ENCODE measurements at places on chromosomes 2 and 18. TPM values are rescaled to one million over a fixed set of nuclear protein-coding genes. Genes with fewer than 3 reads are reported as not detected.

DNA sequence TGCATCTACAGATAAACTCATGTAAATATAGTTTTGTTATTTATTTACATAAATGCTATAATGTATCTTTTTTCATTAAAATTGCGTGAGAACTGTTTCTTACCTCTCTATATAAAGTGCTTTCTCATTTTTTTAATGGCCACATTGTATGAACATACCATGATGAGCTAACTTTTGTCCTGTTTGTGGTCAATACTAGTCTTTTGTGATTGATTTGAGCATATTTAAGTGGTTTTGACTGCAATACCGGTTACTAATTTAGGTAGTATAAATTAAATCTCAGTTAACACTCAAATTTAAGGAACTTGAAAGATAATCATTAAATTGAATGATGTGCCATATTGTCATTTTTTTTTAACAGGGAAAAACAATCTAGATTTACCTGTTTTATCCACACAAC is 108.2 kb downstream of the HAUS1 start:
- no peak for DNase-seq

DNA sequence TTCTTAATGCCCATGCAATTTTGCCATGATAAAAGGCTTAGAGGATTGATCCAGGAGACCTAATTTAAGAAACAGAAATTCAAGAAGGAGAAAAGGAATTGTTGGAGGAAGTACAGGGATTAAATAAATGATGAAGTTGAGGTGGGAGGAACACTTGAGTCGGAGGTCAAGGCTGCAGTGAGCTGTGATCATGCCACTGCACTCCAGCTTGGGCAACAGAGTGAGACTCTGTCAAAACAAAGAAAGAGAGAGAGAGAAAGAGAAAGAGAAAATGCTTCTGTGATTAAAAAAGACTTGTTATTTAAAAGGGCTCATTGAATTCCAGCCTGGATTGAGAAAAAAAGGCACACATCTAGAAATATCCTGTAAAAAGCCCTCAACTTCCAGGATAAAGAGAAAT is 123.2 kb downstream of the B3GNT2 start:
- DNase-seq = no peak

DNA sequence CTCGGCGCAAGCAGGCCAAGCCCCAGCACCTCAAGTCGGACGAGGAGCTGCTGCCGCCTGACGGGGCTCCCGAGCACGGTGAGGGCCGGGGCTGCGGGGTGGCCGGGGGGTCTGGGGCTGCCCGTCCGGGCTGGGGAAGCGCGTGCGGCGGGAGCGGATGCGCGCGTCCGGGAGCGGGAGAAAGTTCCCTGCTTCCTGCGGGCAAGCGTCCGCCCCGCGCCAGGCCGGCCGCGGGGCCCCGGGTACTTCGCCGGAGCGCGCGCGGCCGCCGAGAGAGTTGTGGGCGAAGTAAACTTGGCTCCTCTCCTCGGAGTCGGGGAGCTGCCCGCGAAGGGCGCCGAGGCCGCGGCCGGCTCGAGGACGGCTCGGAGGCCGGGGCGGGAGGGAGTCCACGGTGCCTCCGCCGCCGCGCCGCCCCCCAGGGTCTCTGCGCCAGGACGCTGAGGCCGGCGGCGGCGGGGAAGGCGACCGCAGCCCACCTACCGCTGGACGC is 707 bp downstream of the SALL3 start:
- no peak for DNase-seq

DNA sequence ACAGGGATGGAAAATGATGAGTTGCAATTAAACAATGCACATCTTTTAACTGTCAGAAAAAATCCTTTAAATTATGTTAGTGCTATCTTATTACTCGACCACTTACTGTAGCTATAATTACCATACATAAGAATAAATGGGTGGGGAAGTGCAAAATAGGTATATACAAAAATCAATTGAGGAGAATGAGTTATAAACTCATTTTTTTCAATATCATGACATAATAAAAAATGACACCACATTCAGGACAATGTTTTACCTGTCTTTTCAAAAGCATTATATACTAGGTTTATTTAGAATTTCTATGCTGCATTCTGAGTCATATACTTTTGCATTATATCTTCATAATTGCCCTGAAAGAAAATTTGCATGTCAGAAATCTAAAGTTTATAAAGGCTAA is 1533.6 kb downstream of the LRP1B start:
- no peak for DNase-seq

- DNase-seq = no peak
Measured at GRCh38 chr2:73984922-73985307, 205 bp downstream of the TET3 start.

GRCh38 chr2:20642055-20642971 is 8.6 kb downstream of the HS1BP3 start:
- peak; percentile 28 for DNase-seq

DNA sequence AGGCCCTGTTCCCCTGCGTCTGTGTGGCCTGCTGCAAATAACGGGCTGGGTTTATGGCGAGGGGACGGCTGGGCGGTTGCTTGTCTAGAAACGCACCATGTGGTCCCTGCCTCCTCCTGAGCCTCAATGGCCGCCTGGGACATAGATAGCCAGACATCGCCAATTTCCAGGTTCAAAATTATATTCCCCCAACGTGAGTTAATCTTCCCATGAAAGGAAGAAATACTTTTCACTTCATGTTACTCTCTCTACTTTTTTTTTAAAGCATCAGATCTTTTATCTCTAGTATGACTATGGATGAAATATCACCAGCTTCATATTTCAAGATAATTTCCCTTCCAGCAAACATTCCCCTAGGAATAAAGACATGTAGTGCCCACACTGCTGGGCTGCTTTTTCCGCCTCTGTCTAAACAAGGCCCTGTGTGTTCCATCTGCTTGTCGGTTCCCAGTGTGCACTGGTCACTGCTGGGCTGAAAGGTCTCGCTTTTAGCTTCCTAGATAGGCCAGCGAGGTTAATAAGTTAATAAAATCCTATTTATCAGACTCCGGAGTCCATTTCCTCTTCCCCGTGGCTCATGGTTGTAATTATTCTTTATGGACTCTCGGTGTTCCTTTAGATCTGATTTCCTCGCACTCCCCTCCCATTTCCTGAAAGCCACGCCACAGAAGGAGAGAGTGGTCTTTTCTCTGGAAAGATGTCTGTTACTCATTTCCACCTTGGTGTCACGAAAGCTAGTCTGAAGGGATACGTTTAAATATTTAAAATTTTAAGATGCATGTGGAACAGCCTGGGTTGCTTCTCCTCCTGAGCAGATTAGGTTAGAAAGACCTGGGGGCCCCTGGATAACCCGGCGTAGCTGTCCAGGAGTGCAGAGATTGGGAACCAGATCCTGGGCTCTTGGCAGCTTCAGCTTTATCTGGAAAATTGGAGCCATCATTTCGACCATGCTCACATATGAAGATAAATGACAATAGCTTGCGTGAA is 196.6 kb upstream of the COPS8 start:
- DNase-seq = peak; percentile 55

- DNase-seq = no peak
Measured at GRCh38 chr2:242041816-242042215, 172.3 kb downstream of the RTP5 start.

DNA sequence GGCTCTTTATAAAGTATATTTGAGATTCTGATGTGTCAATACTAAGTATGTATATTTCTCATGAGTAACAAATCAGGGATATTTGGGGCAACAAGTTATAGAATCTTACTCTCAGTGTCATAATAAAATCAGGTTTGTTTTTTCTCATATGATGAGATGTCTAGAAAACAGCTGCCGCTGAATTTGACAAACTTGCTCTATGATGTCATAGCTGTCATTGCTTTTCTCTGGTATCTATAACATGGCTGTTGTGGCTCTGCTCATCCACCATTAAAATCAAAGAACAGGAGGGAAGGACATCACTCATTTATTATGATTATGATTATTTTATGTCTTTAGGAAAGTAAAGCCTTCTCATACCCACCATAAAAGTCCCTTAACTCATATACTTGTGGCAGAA is 417.2 kb upstream of the LRRTM4 start:
- no peak for DNase-seq

DNA sequence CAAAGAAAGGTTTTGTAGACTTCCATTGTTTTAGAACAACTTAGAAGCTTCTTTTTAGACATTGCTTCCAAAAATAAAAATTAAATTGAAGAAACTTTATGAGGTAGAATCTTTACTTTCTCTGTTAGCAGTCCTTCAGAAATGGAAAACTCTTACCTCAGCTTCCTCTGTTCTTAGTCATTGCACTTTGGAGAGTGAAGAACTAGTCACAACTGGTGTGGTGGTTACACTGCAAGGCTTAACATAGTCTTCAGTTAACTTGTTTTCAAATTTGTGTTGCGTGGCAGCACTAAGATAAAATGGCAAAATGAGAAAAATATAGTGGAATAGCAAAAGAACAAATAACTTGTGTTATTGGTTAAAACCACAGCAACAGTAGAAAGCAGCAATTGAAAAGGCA is 332.6 kb downstream of the KIAA1328 start:
- DNase-seq = no peak

DNA sequence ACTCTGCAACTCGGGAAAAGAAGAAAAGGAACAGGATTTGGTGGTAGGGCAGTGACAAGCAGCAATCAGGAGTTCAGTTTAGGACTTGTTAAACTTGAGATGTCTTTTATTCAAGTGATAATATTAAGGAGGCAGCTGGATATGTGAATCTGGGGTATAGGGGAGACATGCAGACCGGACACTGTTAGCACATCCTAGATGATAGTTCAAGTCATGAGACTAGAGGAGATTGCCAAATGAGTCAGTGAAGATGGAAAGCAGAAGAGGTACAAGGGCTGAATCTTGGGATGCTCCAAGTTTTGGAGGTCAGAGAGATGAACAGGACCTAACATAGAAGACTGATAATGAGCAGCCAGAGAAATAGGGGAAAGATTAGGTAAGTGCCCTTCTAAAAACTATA is 69.5 kb upstream of the PSME4 start:
- DNase-seq = no peak

DNA sequence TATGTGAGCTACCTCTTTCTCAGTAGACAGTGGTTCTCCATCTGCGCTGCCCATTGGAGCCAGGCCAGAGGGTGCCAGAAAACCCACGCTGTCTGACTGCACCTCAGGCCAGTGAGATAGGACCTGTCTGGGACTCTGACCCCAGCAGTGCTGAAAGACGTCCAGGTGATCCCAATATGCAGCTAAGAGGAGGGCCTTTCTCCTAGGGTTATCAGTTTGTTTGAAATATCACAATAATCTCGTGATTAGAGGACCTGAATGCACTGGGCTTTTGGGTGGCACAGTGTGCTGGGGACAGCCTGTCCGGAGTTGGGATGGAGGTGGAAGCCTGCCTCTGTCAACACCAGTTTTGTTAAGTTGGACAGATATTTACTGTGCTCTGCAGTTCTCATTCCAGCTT is 216.3 kb downstream of the LDLRAD4 start:
- no peak for DNase-seq

- no peak for DNase-seq
Measured at GRCh38 chr18:22800551-22800951, 132.6 kb upstream of the RBBP8 start.

- DNase-seq = no peak
Measured at GRCh38 chr2:177030451-177031105, 182.0 kb upstream of the HNRNPA3 start.

DNA sequence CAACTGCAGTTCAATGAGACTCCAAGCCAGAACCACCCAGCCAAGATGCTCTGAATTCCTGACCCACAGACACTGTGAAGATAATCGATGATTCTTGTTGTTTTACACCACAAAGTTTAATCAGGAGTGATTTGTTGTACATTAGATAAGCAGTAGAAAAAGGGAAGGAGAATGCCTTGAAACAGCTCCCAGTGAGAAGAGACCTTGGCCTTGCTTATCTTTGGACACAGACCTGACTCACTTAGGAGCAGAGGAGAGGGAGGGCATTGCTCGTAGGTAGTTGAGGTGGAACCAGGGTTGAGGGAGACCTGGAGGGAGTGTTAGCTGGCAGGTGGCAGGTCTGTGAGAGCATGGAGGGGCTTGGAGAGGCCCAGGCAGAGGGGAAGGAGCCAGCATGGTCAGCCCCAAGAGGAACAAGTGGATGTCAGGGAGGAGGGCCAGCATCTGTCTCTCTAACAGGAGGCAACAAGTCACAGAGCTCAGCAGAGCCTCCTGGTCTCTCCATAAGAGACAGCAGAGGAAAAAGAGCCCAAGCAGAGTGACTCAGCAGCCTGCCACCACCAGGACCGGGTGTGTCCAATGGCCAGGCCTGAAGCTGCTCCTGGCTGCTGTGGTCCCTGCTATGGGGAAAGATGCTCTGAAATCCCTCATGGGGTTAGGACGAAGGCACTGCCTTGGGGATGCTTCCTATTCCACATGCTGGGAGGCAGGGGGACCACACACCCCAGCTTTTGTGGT is 161.6 kb upstream of the CAPN13 start:
- no peak for DNase-seq

GRCh38 chr18:67520351-67520921 is 3.9 kb upstream of the DSEL start:
- peak; percentile 83 for DNase-seq

GRCh38 chr2:126778561-126779501 is 119.9 kb upstream of the TEX51 start:
- no peak for DNase-seq

GRCh38 chr2:939936-940601 is 10.6 kb upstream of the SNTG2 start:
- peak; percentile 67 for DNase-seq

- DNase-seq = no peak
Measured at GRCh38 chr2:232042911-232043574, 81.5 kb downstream of the DIS3L2 start.

GRCh38 chr2:27493948-27494283 is 1.1 kb downstream of the FNDC4 start:
- DNase-seq = no peak

GRCh38 chr2:240593026-240593702 is 6.6 kb downstream of the CAPN10 start:
- no peak for DNase-seq

- DNase-seq = no peak
Measured at GRCh38 chr2:63052411-63053080, 1.9 kb downstream of the OTX1 start.

- no peak for DNase-seq
Measured at GRCh38 chr2:45812011-45812500, 160.6 kb downstream of the PRKCE start.

DNA sequence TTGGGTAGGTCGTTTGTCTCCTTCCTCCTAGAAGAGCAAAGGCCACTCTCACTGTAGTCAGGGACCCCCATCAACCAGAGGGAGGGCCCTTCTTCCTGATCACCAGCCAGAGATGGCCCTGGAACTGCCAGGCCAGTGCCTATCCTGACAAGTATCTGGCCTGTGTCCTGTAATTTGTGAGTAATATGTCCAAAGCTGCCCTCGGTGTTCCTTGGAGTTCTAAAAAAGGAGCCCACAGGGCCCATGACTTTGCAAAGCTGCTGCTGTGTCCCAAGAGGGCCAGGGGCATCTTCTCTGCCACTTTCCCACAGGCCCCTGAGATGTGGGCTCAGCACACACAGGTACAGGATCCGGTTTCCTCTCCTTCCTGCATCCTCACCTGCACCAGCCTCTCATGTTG is 212.4 kb downstream of the SEPTIN10 start:
- DNase-seq = no peak

CCDC141 gene
- 6.0 TPM for total RNA-seq

SAP130 gene
- 4.9 TPM for total RNA-seq

DLX1 gene
- 1.4 TPM for total RNA-seq

MRPL53 gene
- 17.8 TPM for total RNA-seq

AQP12B gene
- not detected for total RNA-seq

LYPD1 gene
- 0.99 TPM for total RNA-seq

ALPG gene
- not detected for total RNA-seq

EIF2AK3 gene
- total RNA-seq = 30.7 TPM

ASPRV1 gene
- 39.5 TPM for total RNA-seq
